ENCODE measurements at places on chromosomes 2 and 18.

DNA sequence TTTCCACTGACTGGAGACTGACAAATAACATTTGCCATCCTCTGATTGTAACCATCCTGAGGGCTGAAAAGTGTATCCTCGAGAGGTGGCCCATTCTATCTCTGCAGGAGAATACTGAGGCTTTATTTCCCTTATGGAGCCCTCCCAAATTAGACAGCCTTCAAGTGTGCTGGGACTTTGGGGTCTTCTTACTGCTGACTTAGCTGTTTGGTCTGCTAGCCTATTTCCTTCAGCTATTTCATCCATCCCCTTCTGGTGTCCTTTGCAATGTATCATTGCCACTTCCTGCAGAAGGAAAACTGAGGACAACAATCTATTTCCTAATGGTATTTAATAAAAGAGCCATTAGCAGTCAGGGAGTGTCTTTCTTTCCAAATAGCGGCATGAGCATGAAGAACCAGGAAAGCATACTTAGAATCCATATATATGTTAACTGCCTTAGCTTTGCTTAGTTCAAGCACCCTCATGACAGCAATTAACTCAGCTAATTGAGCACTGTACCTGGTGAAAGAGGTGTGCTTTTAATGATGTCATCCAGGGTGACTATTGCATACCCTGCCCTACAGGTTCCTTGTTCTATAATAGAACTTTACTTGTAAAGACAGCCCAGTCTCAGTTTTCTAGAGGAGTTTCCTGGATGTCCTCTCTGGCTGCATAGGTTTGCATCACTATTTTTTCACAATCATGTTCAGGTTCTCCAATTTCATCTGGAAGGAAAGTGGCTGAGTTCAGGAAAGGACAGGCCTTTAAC, 24.0 kb downstream of the CMPK2 start:
- no peak for DNase-seq

DNA sequence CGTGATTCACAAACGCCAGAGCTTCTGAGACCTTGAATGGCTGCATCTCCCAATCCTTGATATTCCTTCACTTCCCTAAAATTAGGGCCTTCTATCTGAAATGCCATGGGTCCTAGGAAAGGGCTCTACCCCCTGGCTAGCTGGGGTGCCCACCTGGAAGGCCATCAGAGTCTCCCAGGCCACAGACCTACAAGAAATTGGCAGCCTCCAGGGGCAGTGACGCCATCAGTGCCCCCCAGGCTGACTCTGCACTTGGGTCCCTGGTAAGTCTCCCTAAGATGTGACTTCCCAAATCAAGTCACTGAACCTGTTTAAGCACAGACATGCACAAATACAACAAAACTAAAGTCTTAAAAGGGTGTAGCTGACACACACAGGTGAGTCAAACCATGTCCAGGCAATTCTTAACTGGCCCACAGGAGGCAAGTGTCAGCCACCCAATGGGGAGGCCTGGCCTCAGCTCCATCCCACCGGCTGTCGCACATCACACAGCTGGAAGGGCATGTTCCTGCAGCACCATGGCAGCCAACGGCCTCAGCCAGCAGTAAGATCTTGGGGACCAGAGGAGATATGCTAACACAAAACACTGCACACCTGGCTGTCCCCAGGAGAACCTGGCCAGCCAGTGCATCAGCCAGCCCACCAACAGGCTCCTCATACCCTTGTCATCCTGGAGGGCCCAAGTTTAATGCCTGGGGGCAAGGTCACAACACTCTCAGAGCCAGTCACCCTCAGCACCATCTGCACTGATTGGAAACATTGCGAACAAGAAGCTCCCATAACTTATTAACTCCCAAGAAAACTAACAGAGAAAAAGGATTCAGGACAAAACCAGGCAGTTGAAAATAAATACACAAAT, 5.2 kb downstream of the PARD6G start:
- DNase-seq, result no peak

GRCh38 chr2:176105730-176106580, 1.1 kb upstream of the HOXD11 start:
- DNase-seq, result no peak

GRCh38 chr2:224479826-224480225, 77.9 kb upstream of the FAM124B start:
- no peak for DNase-seq

DNA sequence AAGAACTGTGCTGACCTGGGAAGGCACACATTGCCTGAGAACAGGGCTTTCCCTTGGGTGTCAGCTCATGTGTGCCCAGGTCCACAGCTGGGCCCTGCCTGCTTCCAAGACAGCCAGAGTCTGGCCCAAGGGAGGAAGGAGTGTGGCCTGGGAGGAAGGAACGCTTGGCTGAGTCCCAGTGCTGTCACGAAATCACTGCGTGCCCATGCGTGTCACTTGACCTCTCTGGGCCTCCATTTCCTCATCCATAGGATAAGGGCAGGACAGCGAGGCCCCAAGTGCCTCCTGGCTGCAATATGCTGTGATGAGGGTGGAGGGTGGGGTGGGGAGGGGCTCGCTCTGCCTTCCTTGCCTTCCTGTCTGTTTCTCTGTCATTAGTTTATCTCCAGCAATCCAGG, 642 bp upstream of the KCNK3 start:
- DNase-seq, result no peak

DNA sequence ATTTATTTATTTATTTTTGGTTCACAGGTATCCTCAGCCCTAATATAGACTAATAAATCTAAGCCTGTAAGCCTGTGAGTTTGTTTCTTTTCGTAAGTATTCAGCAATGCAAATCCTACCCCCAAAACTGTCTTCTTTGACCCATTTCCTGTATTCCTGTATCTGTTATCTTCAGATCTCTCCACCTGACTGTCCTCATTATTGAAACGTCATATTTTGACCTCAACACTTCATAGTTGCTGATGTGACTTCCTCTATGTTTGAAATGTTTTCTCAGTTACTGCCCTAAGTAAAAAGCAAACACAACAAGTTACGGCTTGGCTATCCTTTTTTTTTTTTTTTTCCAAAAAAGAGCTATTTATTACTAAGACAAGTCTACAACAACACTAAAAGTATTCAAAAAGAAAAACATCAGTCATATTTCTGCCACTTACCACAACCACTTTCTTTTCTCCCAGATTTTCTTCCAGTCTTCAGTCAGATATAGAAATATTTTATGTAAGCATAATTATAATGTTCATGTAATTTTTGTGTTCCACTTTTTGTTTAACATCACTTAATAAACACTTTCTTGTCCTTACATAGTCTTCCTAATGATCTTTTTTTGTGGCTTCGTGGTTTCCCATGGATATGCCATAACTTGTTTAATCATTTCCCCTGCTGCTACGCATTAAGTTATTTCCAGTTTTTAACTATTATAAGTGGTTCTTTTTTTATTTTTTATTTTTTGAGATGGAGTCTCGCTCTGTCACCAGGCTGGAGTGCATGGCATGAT, 45.0 kb upstream of the EML4 start:
- no peak for DNase-seq

GRCh38 chr2:105674401-105674800, 70.3 kb upstream of the NCK2 start:
- no peak for DNase-seq

- DNase-seq, result no peak
These were observed 78.1 kb upstream of the FAM110C start for GRCh38 chr2:124241-124880.

Measured in stimulated activated CD4-positive, alpha-beta T cell treated with anti-CD3 and anti-CD28 coated beads, TNF-alpha, amount 100 ng/mL, for 1 hour (primary cell).